ENCODE measurements at places on chromosomes 13 and 19. TPM values are rescaled to one million over a fixed set of nuclear protein-coding genes. Genes with fewer than 3 reads are reported as not detected.

DNA sequence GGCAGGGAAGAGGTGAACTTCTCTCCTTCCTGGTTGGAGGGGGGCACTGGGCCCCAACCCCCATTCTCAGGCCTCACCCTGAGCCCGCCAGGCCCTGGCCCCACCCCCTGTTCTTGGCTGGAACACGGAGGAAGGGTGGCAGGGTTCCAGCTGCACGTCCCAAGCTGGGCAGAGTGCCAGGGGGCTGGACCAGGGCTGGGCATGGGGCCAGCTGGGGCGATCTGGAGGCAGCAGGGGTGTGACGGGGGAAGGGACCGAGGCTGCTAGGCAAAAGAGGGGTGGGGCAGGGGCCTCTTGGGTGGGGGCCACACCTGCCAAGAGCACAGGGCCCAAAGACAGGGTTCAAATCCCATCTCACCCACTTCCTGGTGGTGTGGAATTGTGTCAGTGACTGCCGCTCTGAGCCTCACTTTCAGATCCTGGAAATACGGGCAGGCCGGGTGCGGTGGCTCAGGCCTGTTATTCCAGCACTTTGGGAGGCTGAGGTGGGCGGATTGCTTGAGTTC is 2.2 kb downstream of the HIF3A start:
- peak; percentile 95 for DNase-seq

GRCh38 chr13:40338217-40338616 is 328.2 kb downstream of the FOXO1 start:
- DNase-seq = no peak

DNA sequence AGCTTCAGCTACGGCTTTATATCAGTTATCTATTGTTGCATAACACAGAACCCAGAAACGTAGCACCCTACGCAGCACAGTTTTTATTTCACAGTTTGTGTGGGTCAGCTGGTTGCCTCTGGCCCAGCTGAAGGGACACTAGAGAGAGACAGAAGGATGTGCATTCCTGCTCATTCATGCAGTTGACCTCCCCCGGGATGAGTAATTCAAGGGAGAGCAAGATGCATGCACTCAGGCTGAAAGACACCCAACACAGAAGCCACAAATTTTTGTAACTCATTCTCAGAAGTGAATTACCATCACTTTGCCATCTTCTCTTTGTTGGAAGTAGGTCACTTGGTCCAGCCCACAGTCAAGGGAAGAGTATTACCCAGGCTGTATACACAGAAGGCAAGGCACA is 89.5 kb downstream of the EFNB2 start:
- peak; percentile 69 for DNase-seq

DNA sequence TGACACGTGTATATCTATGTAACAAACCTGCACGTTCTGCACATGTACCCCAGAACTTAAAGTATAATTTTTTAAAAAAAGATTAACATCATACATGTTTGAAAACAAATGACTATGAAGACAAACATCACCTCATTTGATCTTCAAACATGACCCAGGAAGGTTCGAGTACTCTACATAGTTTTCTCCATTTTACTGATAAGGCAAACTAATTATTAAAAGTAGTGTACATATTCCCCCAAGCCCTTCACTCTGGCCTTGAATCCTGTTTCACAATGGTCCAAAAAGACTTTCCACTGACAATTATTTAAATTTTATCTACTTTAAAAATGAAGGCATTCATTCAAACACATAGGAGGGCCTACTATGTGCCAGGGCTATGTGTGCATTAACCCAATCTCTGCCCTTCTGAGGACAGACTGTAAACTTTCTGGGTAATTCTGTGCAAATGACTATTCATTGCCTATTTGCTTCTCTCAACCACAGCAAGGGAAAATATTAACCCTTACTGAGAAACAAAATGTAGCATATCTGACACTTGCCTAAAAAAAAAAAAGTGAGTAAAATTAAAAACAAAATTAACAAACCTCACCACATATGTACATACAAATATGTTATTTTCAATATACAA is 22.1 kb downstream of the ATP7B start:
- no peak for DNase-seq

GRCh38 chr13:33279414-33280278 is 5.9 kb downstream of the STARD13 start:
- peak; percentile 94 for DNase-seq

- DNase-seq = no peak
Measured at GRCh38 chr19:8500158-8500557, 2.3 kb downstream of the PRAM1 start.

GRCh38 chr19:17097593-17098126 is 22.1 kb downstream of the MYO9B start:
- DNase-seq = peak; percentile 54

DNA sequence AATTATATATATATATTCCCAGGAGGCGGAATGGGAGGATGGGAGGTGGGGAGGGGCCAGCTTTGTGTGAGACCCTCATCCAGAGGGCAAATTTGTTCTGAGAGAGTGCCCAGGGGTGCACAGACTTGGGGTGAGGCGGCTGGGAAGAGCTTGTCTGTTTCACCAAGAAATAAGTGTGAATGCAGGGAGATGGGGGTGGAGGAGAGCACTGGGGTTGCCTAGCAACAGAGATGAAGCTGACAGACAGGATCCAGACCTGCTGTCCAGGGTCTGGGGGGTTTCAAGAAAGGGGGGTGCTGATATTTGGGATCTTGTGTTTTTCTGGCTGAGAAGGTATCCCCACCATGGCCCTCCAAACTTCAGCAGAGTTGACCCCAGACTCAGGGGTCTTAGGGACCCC is 18.6 kb upstream of the TNFAIP8L1 start:
- DNase-seq = no peak

STARD13 gene
- total RNA-seq = 9.3 TPM

SYNGR4 gene
- 0.20 TPM for total RNA-seq

TEX101 gene
- not detected for total RNA-seq

All from Caki2 (cell line).